ENCODE measurements at places on chromosomes 5 and 9.

GRCh38 chr9:76886318-76886717 is 19.6 kb downstream of the PRUNE2 start:
- DNase-seq: no peak

DNA sequence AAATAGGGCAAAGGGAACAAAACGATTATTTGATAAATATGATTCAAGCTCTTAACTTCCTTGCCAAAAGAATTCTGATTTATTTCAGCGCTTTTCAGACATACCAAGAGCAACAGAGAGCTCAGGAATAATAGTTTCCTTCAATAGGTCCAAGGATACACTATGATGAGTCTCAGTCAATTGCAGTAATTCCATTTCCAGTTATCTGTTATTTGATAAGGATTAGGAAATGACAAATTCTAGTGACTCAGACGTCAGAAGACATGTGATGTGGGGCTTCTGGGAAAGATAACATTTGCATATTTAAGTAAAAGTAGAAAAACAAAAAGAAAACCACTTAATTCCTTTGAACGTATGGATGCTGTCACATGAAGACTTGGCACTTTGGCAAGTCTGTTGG is 1250.8 kb upstream of the CDH18 start:
- DNase-seq: no peak

DNA sequence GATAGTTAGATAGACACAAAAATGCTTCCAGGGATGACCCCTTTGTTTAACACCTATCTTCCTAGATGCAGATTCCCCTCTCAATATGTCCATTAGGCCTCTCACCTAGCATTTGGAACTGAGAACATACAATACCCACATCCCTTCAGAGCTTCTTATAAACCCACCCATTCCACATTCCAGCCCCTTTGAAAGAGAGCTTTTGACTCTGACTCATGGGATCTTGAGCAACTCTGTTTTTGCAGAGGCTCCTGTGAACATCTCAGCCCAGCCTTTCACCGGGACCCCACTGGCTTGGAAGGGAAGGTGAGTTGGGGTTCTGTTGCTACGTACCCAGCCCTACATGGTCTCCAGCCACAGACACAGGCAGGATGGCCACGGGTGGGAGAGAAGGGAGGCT is 195.5 kb downstream of the FRMD3 start:
- no peak for DNase-seq

DNA sequence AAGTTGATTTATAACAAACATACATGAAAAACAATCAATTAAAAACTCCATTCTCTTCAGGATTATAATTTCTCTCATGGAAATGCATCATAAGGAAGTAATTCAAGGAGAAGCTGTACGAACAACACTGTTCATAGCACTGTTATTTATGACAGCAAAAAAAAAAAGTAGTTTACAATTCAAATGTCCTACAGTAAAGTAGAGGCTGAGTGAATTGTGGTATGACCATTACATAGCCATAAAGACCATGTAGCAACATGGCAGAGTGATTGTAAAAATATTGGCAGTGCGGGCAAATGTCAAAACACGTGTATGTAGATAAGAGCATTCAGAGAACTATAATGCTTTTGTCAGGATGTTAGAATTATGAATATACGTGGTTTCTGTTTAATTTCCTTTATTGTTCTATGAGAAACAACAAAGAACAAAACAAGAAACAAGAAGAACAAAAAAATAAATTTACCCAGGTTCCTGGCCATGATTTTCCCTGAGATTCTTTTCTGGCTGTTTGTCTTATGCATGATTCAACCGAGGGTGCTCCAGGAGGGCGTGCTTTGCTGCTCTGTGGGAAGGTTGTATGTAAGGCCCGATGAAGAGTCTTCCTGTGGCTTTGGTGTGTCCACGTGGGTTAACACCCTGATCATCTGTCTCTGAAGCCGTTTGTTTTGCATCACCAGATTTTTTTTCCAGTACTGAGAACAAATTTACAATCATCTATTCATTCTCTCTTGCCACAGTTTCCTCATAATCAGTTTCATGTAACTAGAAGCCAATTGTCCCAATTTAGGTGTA is 28.8 kb downstream of the GCNT4 start:
- no peak for DNase-seq

DNA sequence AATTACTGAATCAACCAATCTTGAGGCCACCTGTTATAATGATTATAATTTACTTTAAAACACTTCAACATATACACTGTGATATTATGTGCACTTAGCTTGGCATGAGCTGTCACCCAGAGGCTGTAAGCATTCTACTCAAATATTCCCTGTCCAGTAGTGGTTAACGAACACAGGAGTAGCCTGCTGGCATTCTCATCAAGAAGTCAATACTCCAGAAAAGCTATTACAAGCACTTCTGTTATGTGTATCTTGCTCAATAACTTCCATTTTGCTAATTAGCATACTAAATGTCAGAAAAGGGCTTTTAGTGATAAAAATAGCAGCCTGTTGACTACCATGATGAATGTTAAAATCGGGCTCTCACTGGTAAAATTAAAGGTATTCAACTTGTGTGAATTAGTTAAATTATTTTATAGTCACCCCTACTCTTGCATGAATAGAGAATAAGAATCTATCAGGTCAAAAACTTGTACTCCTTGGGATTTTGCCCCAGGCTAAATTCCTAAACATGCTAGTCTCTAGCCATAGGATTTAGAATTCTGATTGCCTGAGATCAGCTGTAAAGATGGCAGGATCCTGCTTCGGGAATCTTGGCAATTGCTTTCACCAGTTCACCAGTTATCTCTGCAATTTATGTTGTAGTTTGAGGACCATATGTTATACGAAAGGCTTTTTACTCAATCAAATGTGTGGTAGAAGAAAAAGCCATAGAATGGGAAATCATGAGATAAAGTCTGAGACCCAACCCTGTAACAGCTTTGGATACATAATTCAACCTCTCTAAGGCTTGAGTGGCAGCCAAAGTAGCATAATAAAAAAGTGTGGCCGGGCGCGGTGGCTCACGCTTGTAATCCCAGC is 43.4 kb upstream of the PAM start:
- no peak for DNase-seq

GRCh38 chr5:13188371-13188770 is 756.1 kb downstream of the DNAH5 start:
- DNase-seq: no peak

DNA sequence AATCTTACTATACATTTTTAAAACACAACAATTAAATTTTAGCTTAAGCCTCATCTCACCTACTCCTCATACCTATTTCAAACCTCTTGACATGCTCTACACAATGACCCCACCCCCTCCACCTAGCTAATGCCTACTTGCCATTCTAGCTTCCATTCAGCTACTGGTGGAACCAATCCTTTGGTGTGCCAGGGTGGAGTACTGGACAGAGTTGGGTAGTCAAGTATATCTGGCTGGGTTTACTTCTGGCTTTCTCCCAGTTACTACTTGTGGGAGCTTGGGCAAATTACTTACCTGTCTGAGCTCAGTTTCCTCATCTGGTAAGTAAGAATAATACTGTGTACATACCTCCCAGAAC is 24.3 kb downstream of the PLPP1 start:
- DNase-seq: no peak

GRCh38 chr5:110561510-110561909 is 165.0 kb downstream of the TMEM232 start:
- no peak for DNase-seq

DNA sequence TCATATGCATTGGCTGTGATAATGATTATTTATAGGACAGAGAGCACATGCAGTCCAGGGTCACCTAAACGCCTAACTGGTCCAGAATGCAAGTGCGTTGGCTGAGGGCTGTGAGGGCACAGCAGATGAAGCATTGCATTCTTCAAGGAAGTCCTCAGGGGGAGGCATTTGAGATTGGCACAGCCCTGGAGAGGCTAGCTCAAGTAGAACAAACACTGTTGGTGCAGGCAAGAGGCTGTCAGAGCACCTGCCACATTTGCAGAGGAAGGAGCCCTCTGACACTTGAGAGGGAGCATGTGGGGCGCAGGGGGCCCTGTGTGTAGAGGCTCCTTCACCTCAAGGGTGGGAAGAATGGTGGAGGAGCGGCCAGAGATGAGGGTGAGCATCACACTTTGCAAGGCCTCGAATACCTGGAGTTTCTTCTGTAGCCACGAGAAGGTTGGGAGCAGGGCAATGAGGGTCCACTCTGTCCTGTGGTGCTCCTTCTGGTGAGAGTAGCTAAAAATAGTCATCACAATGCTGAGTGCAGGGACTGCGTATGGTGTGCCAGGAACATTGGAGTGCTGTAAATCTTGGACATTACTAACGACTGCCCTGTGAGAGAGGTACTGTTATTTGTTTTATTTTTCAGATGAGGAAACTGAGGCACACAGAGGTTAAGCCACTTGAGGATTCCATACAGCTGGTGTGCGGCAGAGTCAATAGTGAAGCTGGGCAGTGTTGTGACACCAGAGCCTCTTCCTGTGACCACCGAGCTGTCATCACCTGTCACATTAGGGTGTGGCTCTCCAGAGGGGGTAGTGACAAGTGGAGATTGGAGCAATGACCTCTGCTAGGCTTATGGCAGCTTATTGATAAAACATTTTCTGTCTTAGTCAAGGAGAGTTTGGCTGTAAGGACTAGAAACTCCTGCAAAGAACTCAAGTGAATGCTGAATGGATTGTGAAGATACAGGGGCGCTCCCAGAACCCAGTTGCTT is 100.2 kb downstream of the PIP5K1B start:
- no peak for DNase-seq

GRCh38 chr5:6378766-6379103 is 388 bp upstream of the MED10 start:
- DNase-seq: no peak

GRCh38 chr5:111552896-111553295 is 40.6 kb upstream of the STARD4 start:
- DNase-seq: no peak

GRCh38 chr9:6382681-6383080 is 30.3 kb upstream of the UHRF2 start:
- no peak for DNase-seq

GRCh38 chr5:116395631-116396203 is 178.9 kb downstream of the SEMA6A start:
- no peak for DNase-seq

- no peak for DNase-seq
These were observed 306.5 kb upstream of the RPS23 start for GRCh38 chr5:82584631-82585030.

DNA sequence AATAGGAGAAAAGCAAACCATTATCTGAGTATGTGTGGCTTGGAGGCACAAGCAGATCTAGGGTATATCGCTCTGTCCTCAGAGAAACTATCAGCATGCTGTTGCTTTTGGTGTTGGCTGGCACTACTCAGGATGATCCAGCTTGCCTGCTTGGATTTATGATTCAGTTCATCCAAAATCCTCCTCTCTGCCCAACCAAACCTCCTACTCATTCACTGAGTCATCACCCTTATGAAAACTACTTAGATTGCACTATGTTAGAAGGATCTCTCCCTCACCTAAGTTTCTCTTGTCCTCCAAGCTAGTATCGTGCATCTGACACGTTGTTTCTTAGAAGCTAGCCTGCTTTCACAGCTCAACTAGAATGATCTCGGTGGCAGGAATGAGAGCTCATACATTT is 14.2 kb upstream of the ZBED3 start:
- no peak for DNase-seq

DNA sequence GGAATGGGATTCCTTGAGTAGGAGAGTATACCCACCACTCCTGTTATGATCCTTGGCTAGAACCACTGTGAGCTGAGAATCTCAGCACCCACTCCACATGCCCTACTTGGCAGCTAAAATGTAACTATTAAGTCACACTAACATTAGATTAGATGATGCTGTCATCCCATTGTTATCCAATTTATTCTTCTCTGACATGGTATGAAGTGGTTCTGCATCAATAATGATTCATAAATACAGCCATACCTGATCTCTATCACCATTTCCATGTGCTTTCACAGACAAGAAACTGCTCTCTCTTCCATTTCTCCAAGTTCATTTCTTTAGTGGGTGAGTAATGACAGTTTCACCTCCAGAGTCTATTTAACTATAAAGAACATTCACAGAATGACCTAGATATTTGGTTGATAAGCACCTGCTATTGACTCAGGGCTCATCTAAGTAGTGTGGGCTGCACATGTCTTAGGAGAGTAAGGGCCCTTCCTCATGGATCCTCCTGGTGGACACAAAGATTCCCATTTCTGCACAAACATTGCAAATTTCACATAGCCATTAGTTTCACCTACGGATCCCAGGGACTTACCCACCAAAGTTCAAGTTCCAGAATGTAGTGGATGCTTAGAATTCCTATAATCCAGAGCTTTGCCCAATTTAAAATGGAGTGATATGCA is 187.9 kb downstream of the EBF1 start:
- no peak for DNase-seq

- no peak for DNase-seq
These were observed 121.1 kb downstream of the NUDT12 start for GRCh38 chr5:103441523-103441922.

DNA sequence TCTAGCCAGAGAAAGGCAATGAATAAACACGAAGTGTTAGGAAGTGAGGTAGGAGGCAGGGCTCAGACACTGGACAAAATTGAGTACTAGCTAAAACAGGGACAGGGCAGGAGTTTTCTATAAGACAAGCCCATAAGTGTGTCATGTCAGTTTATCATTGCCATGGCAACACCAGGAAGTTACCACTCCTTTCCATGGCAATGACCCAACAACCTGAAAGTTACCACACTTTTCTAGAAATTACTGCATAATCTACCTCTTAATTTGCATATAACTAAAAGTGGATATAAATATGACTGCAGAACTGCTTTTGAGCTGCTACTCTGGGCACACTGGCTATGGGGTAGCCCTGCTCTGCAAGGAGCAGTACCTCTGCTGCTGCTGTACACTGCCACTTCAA is 442.5 kb upstream of the COX7C start:
- DNase-seq: no peak

GRCh38 chr5:36236801-36237200 is 4.9 kb downstream of the NADK2 start:
- DNase-seq: peak; percentile 49

GRCh38 chr5:172059661-172060100 is 53.2 kb upstream of the FBXW11 start:
- no peak for DNase-seq

- DNase-seq: no peak
These were observed 501.7 kb downstream of the ARHGEF28 start for GRCh38 chr5:74127381-74128320.

DNA sequence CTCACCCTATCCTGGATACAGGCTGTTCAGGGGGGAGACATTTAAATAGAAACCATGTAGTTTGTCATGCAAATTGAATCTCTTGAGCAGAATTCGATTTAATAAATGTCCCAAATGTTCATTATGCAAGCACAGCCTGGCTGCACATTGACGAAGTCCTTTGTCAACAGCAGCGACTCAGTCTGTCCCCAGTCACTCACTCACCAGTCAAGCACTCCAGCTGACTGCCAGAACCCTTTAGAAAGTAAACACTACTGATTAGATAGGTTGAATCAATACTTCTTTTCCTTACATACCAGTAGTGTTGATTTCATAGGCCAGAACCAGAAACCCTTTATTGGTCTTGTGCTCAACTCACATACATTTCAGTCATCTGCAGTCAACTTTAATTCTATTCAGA is 27.5 kb downstream of the CDH6 start:
- no peak for DNase-seq

Measured in germinal center (tissue), 1 donor.